ENCODE measurements at places on chromosomes 7 and 10.

- peak; percentile 35 for DNase-seq
These were observed 4.4 kb upstream of the MYL7 start for GRCh38 chr7:44145479-44145968.

DNA sequence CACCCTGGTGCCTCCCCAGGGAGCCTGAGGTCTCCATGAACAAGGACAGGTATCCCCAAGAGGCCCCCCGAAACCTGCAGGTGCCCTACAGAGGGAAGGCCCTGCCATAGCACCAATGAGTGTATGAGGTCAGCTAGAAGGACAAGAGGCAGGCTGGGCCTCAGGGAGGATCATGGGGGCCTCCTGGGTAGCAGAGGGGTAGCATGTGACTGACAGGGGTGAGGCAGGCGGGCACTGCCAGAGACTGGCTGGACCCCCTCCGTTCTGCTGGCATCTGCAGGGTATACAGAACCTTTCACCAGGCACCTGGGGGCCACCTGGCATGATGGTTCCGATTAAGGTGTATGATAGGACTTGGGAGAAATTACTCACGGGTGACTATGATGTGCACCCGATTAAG is 79.2 kb upstream of the KCTD7 start:
- DNase-seq, result no peak

DNA sequence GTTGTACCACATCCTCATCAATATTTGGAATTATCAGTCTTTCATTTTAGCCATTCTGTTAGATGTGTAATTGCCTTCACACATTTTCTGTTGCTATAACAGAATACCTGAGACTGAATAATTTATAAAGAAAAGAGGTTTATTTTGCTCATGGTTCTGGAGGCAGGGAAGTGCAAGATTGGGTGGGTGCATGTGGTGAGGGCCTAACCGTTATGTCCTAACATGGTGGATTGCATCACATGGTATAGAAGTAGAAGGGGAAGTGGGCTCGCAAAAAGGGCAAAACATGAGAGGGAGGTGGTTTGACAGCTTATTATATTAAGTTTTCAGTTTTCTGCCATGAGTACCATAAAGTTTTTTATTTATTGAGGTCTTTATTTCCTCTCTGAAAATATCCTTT is 452.0 kb downstream of the ARL4A start:
- no peak for DNase-seq

DNA sequence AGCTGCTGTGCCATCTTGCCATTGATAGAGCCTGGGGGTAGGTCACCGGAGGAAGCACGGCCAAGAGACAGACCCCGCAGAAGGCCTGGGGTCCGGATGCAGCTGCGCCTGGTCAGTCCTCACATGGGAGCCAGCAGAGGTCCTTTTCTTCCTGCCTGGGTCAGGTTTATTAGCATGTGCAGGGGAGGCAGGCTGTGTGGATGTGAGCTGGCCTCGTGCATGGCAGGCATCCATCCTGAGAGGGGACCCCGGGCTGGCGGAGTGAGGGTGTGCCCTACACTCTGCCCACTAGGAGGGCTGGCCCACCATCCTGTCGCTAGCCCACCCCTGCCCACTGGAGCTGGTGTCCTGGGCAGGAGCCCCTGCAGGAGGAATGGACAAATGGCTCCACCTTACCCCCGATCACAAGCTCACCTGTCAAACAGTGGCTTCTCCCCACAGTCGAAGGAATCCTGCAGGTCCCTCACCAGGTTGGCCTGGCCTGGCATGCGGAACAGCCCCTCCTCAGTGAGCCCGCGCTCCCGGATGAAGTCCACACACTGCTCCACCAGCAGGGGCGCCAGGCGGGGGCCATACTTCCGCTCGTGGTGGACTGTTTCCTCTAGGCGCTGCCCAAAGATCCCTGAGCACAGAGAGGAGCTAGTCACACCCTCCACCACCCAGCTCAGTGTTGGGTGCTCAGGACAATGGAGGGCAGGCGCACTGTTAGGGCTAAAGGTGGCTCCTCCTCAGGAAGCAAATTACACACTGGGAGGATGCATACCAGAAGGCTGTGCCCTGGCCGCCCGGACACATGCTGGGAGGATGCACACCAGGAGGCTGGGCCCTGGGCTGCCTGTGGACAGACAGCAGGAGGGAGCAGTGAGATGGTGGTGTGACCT is 145.4 kb downstream of the ARHGAP22 start:
- no peak for DNase-seq

DNA sequence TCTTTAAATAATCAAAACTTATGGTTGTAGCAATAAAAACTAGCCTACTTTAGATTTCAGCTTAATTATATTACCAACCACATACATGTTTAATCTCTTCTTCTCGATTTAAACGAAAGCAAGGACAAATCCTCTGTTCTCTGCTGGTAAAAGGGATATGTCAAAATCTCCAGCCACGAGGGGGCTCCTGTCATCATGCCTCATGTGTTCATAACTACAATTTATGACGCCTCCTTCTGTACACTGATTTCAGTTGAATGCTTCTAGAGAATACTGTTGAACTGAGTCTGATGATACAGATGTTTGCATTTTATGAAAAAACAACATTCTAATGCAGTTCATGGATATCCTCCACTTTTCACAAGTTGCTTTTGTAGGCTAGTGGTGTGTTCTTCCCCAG is 220.0 kb upstream of the DPP6 start:
- no peak for DNase-seq

- no peak for DNase-seq
These were observed 1631.5 kb upstream of the LRRTM3 start for GRCh38 chr10:65294329-65294728.

DNA sequence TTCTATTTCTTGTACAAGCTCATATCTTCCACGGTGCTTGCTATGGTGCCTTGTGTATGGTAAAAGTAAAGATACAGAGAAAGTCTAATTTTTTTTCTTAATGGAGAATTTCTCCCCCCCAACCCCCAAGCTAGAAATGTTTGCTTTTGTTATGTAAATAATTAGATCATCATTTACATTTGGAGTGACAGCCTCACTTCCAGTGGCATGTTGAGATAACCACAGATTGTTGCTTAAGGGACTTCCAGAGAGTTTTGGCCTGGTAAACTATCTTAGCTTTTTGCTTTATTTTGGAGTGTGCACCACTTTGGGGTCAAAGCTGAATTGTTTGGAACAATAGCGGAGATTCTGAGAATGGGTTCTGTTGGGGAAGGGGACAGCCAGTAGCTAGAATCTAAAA is 129.7 kb downstream of the ZNF365 start:
- no peak for DNase-seq

GRCh38 chr10:13743101-13743693 is 156.4 kb downstream of the PRPF18 start:
- peak; percentile 47 for DNase-seq

DNA sequence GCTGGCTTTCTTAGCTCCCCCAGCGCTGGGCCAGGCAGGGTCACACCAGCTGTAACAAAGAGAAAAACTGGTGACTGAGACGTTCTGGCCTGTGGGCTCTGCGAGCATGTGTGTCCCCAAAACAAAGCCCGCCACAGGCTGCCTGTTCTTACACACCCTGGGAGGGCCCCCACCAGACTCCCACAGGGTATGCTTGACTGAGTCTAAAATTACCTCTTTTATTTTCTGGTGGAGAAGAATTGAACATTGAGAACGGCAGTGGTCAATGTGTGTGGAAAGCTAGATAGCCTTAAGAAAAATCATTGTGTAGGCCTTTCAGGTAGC is 808 bp downstream of the C10orf71 start:
- no peak for DNase-seq

DNA sequence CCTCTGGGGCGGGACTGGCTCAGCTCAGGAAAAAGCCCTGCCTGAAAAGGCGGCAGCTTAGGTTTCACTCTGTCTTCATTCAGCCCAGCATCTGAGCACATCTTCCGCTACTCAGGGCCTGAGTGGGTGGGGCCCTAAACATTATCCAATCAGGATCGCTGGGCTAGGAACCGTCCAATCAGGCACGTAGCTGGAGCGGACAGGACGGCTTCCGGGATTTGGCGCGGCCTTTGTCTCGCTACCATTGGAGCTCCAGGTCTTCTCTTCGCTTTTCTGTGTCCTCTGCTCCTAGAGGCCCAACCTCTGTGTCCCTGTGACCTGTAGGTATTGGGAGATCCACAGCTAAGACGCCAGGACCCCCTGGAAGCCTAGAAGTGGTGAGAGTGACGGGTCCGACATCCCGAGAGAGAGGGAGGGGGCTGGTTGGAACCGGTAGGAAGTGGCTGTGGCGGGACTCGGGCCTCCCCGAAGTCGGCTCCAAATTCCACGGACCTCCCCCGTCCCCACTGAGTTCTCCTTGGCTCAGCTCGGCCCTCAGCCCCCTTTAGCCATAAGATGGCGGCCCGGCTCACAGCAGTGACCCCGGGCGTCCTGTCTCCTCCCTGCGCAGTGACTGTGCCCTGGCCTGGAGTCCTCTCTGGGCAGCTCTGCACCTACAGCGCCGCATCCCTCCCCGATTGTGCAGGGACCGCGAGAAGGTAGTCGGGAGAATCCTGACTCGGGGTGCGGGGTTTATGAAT is 99.1 kb downstream of the ZNF680 start:
- DNase-seq, result peak; percentile 66

GRCh38 chr7:42494736-42495135 is 257.7 kb upstream of the GLI3 start:
- no peak for DNase-seq

GRCh38 chr7:100556541-100556940 is 17.2 kb downstream of the SAP25 start:
- DNase-seq, result no peak

DNA sequence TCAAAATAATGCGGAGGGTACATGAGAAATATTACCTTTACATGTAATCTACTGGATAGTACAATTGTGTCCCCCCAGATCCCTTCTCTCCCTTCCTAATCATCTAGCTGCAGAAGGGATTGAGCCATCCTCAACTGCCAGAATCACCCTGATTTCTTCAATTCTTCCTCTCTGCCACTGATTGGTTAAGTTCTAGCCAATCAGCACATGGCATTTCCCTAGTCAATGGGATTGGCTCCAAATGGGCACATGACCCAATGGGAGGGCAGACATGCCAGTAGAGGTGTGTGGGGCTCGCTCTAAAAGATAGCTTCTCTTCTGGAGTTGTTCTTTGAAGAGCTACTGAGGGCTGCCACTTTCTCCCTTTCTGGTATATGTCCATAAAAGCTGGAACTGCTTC is 20.9 kb upstream of the UBE3C start:
- DNase-seq, result no peak

- DNase-seq, result no peak
These were observed 76.9 kb upstream of the LANCL2 start for GRCh38 chr7:55288070-55288824.

GRCh38 chr7:116327135-116327534 is 116.8 kb downstream of the TES start:
- no peak for DNase-seq

GRCh38 chr10:124656541-124656940 is 87.6 kb downstream of the FAM53B start:
- DNase-seq, result no peak

GRCh38 chr7:120997882-120998474 is 9.5 kb downstream of the CPED1 start:
- DNase-seq, result no peak
